SJSA1 (cell line): ENCODE measurements at places on chromosomes 13 and 19. TPM values are rescaled to one million over a fixed set of nuclear protein-coding genes. Genes with fewer than 3 reads are reported as not detected.

The LYPD3 gene
- 0.13 TPM in 1 of 2 replicates, not detected in the other for total RNA-seq

The CLC gene
- total RNA-seq = not detected in 2 replicates

DNA sequence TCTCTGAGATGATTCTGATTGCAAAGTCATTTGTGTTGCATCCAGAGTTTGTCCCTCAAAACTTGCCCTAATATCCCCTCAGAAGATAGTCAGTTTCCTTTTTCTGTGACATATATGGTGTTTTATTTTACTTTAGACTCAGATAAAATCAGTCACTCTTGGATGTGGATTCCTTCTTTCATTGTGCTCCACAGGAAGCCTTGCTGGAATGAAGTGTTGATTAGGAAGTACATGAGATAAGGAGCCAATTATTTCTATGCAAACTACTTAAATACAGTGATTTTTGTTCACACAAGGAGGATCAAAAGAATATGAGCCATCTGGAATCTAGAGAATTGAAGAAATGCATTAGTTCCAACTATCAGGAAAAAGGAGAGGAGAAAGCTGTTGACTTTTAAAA lies 107.6 kb upstream of the RXFP2 start:
- no peak for DNase-seq

DNA sequence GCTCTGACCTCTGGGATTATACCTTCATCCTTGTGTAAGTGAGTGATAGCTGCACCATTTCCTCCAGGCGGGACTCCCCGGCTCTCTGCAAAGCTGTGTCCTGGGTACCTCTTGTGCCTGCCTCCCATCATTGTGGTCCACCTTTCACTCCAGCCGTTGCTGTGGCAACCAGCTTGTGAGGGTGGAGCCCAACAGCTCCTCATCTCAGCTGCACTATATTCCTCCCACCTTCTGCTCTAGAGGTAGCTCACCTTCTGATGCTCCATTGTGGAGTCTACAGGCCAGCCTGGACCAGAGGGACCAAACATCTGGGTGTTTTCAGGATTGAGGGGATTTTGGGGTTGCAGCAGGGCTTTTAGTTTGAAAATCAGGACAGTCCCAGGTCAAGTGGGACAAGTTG lies 708.2 kb downstream of the UQCRFS1 start:
- DNase-seq = no peak

DNA sequence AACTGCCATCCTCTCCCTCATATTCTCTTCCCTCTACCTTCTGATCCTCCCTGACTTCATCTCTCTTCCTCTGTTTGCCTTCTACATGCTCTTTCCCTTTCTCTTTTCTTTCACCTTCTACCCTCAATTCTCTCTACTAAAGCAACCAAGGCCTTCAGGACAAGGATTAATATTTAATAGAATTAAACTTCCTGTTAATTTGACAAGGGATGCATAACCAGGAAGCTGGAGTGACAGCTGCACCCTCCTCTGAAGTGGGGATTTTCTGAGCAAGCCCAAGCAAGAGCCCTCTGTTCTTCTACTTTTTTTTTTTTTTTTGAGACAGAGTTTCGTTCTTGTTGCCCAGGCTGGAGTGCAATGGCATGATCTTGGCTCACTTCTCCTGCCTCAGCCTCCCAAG lies 63.4 kb upstream of the MED4 start:
- DNase-seq = no peak

- no peak for DNase-seq
Measured at GRCh38 chr13:37641391-37641790, 42.8 kb upstream of the POSTN start.

GRCh38 chr19:30712431-30713337 lies 340.5 kb downstream of the ZNF536 start:
- DNase-seq = no peak

- DNase-seq = no peak
Measured at GRCh38 chr19:23665651-23666410, 21.2 kb downstream of the ZNF675 start.
